ENCODE measurements at places on chromosomes 3 and 15.
A peak's percentile ranks its signal among the peaks of the same experiment; 100 is the strongest.

- DNase-seq = no peak
These were observed 52.8 kb downstream of the RASA2 start for GRCh38 chr3:141539431-141540187.

DNA sequence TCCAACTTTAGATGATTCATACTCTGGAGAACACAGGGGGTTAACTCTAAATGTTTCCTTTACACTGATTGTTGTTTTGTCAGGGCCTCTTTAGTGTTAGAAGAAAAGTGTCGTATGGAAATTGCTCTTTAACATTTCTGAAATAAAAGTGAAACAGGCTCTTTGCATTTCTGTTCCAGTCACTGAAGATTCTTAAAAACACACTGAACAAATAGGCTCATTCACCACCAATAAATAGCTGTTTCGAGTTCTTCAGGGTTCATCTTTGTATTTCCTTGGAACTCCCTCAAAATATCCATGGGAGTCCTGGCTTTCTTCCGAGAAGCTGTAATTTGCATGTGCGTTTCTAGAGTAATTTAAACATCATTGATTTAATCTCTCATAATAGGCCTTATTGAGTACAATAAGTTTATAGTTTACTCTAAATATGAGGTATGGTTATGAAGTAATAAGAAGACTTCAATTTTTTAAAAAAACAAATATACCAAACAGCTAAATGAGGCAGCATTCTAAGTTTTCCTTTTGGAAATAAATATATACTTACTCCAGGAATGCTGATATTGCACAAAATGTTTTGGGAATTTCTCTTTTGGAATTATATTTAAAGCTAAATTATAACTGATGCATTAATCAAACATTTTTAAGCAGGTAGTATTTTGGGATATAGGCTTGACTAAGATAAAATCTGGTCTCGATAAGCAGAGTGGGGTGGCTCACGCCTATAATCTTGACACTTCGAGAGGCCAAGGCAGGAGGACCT is 327.4 kb downstream of the EPHA3 start:
- DNase-seq = no peak

DNA sequence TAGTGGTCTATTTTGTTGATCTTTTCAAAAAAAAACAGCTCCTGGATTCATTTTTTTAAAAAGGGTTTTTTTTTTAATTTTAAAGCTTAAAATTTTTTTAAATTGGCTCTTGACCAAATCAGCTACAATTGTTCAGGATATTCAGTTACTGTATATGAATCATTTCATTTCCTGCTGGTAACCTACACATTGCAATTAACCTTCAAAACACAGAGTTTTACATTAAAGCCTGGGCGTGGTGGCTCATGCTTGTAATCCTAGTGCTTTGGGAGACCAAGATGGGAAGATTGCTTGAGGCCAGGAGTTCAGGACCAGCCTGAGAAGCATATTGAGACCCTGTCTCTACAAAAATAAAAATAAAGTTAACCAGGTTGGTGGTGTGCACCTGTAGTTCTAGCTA is 163.4 kb downstream of the ALDH1A2 start:
- DNase-seq = no peak

GRCh38 chr15:66221126-66221525 is 32.4 kb downstream of the MEGF11 start:
- no peak for DNase-seq

DNA sequence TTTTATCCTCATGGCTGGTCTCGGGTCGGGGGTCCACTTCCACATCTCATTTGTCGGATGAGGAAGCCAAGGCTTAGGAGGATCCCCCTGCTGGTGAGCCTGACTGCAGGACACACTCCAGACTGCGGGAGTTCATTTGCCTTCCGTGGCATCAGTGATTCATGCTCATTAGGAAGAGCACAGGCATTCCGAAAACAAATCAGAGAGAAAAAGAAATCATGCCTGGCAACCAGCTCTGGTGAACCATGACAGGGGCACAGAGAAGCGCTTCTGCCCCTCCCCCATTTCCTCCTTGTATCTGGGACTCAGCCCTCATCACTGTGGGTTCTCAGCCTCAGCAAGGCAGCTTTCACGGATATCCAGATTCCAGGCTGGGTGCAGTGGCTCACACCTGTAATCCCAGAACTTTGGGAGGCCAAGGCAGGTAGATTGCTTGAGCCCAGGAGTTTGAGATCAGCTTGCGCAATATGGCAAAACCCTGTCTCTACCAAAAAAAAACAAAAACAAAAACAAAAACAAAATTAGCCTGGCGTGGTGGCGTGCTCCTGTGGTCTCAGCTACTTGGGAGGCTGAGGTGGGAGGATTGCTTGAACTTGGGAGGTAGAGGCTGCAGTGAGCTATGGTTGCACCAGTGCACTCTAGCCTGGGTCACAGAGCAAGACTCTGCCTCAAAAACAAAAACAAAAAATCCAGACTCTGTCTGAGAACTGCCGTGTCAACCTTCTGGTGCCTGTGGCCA is 28.4 kb downstream of the IRAK2 start:
- DNase-seq = peak; percentile 71

GRCh38 chr3:152825566-152825965 is 9.4 kb upstream of the P2RY1 start:
- no peak for DNase-seq

- DNase-seq = peak; percentile 94
These were observed 29.3 kb downstream of the CCNL1 start for GRCh38 chr3:157130467-157131251.

DNA sequence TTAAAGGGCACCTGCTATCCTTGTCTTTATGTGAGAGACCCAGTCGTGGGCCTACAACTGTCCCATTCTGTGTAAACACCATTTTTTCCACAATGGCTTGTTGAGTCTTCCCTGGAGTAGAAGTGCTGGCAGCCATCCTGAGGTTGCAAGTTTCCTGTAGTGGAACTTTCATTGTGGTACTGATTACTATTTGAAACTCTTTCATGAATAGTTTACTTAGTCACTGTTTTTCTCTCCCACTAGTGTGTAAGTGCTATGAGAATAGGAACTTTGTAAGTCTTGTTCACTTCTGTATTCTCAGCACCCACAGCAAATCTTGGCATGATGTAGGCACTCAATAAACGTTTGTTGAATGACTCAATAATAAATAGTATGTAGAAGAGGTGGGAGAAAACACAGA is 48.6 kb downstream of the RARB start:
- no peak for DNase-seq

- DNase-seq = peak; percentile 67
These were observed 84.5 kb downstream of the CACNA2D3 start for GRCh38 chr3:54206874-54207273.

DNA sequence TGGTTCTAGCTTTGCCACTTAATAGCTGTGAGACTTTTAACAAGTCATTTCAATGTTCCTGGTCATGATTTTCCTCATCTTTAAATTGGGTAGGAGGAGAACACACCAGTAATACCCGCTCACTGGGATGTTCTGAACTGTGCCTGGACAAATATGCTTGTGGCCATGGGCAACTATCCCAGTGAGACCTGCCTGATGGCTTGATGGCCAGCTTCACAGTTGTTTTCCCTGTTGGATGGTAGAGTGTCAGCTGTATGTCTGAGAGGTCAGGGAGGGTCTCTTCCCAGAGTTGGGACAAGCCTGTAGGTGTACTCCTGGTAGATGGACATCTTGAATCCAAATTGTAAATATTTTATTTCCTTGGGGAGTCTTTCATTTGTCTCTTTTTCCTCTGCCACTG is 92.5 kb upstream of the PFN2 start:
- no peak for DNase-seq

DNA sequence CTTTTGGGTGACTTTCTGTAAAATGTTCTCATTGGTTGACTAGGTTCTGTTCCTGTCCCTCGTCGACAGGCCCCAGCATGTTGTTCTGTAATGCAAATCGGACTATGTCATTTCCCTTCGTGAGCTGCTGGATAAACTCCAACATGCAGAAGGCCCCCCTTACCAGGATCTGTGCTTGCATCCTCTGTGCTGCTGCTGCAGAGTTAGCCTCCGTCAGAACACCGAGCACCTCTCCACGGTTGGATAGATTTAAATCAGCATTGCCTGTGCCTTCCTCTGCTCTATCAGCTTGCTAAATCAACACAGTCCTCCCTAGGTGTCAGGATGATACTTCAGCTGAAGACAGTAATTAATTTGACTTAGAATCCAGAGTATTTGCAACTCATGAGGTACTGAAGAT is 12.7 kb upstream of the MINDY4B start:
- no peak for DNase-seq

DNA sequence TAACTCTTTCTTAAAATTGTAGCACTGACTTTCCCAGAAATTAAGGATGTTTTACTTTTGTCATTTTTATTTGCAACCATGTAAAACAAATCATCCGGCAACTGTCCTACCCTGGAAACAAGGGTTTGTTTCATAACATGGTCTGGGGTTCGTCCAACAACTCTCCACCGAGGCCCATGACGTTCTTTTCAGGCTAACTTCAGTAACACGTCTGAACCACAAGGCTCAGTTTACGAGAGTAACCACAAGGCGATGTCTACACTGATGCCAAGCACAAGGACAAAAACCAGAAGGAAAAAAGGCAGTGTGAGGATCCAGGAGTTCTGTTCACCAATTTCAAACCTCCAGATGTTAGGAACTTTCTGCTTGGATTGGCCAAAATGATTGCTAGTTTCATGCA is 546.1 kb downstream of the NTRK3 start:
- no peak for DNase-seq

DNA sequence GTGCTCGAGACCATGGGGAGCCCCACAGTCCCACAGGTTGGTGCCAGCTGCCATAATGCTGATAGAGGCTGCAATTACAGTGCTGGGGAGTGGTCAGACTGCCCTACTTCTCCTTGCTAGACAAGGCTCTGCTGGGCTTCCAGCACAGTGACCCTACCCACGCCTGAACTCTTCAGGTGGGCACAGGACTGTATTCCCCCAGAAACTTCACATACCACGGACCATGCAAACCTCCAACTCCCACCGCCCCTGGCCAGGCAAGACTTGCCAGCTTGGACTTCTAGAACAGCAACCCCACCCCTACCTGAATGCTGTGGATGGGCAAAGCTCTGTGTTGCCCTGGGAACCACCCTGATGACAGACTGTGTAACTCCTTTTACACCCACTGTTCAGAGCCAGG is 885.3 kb downstream of the SI start:
- no peak for DNase-seq

GRCh38 chr15:38768970-38769369 is 204.4 kb upstream of the RASGRP1 start:
- peak; percentile 81 for DNase-seq

- DNase-seq = no peak
These were observed 95.4 kb upstream of the KLHL25 start for GRCh38 chr15:85889956-85890619.

DNA sequence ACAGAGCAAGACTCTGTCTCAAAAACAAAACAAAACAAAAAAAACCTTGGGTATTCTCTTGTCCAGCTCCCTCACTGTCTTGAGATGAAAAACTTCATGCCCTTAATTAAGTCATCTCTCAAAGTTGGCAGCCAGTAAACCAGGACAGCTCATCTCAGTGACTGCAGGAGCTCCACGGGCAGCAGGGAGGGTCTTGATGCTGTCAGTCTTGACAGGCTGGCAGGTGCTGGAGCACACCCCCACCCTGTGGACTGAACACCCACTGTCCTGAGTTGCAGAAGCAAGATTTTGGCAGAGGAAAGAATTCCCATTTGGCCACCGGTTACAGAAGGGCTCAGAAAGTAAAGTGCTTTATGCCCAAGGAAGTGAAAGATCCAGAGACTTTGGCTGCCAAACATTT is 8.0 kb downstream of the DNAJA4 start:
- no peak for DNase-seq

DNA sequence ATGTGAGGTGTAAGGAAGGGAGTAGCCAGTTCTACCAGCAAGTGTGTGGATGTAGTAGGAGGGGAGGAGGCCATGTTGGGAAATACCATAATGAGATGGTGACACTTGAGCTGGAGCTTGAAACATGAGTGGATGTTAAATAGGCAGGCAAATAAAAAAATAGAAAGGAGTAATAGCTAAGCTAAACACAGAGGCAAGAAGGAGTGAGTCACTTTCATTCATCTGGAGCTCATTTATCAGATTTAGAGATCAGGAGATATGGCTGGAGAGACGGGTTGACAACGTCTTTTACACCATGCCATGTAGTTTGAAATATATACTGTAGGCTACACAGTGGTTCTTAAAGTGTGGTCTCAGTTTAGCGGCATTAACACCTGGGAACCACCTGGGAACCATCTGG is 390.5 kb downstream of the DIPK2A start:
- DNase-seq = no peak

DNA sequence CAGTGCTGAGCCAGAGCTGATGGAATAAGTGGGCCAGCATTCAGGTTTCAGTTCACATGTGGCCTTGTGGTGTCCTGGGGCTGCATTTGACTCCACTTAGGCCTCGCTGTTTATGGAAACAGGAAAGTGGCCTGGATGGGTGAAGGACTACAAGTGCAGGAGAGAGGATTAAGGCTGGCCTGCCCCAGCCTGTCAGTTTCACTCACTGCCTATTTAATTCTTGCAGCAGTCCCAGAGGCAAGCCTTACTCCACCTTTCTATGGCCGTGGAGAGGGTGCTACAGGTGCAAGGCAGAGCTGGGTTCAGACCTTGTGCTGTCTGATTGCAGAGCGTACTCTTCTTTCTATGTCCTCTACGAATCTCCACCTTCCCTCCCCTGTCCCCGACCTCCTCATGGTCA is 37.7 kb downstream of the ABHD17C start:
- DNase-seq = no peak

GRCh38 chr3:62013951-62014350 is 359.4 kb downstream of the FEZF2 start:
- no peak for DNase-seq

- no peak for DNase-seq
These were observed 111.7 kb upstream of the CCDC54 start for GRCh38 chr3:107265526-107265925.

DNA sequence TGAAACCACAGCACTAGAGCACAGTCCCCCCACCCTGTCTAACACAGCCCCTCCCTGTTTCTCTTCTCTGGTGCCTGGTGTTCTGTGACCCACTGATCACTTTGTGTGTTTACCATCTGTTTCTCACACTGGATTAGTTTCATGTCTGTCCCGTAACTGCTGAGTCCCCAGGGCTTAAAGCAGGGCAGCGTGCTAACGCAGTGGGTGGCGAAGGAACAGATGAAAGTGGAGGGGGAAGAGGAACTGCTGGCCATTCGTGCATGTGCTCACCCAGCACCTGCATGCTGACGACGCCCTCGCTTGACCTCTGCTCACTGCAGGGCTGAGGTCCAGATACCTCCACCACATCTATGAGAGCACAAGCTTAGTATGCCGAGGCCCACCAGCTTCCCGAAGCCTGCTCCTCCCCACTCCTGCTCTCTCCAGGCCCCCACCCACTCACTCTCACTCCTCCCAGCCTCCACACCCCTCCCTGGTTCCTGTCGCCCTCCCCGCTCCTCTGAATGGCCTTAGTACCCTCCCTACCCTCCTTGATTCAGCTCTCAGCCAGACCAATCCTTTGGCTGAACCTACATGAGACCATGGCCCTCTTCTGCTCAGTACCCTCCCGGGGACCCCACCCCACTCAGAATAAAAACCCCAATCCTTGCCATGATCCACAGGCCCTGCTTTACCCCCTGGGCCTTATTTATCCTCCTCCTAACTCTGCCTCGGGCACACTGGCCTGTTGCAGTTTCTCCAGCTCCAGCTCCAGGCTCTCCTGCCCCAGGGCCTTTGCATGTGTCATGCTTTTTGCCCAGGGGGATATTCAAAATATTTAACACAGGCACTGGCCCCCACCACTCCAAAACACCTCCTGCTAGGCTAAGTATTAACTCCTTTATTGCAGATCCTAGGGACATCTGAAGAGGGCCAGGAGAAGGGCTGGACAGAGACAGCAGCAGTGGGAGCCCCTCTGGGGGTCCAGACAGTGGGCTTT is 15.1 kb upstream of the IQSEC1 start:
- DNase-seq = no peak

All from endodermal cell (in vitro differentiated cells).